Bronchial epithelial cell (primary cell): ENCODE measurements at places on chromosomes 2 and 18.

GRCh38 chr2:239002954-239003623 is 155.2 kb downstream of the TWIST2 start:
- DNase-seq = peak; percentile 10

DNA sequence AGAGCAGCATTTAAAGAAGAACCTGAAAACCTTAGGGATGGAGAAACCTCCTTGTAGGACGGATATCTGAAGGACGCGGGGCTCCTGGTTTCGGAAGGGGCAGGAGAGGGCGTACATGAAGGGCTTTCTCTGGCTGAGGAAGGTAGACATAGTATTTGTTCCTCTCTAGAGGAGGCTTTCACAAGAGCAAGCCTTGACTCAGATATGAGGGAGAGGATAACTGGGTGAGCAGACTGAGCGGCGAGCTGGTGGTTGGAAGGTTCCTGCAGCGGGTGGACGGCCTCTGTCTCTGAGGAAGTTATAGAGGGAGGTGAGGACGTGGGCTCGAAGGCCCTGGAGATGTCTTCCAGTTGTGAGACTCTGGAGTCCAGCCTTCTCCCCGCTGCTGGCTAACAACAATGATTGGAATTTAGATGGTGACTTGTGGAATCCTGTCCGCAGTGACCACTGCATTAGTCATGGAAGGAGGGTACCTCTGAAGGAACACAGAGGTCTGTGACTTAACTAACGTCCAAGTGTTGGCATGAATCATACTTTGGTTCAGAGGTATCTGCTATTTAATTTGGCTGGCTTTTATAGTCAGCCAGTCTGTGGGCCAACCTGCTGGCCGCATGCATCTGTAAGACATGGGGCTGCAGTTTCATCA is 80.9 kb downstream of the ASAP2 start:
- peak; percentile 100 for DNase-seq

DNA sequence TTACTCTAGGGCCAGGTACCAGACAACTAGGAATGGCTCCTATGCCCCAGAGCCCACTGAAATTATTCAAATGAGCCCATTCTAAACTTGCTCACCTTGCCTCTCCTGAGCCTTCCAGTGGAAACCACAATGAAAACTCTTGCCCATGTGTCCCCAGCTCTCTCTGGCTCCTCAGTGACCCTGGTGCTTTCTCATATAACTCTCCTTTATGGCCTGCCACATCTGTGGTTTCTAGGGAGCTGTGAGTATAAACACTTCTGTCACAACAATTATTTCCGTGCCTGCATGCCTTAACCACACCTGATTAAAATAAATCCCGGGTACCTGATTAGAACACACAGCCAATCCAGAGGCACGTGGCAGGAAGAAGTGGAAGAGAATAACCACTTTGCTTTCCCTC is 333.0 kb upstream of the SPRED2 start:
- DNase-seq = no peak

GRCh38 chr18:48767090-48767690 is 183.6 kb downstream of the SMAD7 start:
- DNase-seq = no peak

GRCh38 chr2:3870222-3870621 is 166.8 kb downstream of the DCDC2C start:
- DNase-seq = no peak

- peak; percentile 43 for DNase-seq
Observed at GRCh38 chr2:118190474-118190873, 102.2 kb downstream of the INSIG2 start.

GRCh38 chr18:63492851-63493250 is 16.1 kb downstream of the SERPINB5 start:
- no peak for DNase-seq

DNA sequence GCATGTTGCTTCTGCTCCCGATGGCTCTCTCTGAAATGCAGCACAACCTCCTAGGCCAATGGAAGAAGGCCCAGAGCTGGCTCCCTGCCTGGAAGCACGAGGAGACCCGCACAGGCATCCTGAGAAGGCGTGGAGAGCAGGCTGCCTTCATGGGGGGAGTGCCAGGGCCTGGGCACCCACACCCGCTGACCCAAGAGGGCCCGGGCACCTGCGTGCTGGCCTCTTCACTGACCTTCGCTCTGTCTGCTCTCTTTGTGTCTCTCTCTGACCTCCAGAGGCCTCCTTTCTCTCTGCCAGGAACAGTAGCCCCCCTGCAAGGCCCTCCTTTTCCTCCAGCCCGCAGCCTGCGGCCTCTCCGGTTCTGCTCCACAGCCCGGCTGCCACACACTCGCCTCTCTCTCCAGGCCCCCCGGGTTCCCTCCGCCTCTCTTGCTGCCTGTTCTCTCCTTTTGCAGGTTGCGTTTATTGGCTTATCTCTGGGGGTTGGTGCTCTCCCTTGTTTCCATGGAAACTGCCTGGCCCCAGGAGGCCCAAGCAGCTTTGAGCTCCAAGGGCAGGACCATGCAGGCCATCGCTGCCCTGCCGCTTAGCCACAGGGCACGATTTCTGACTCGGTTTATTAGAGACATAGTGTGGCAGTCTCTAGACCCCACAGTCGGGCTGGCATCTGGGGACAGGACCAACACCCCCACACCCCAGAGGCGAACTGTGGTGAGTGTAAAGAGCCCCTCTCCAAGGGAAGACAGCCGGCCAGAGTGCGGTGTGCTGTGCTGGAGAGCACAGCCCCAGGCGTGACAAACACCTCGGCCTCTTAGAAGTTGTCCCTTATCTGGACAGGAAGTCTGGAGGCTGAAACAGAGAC is 1.7 kb downstream of the MZT2B start:
- DNase-seq = no peak

GRCh38 chr18:49023938-49024803 is 73.4 kb upstream of the SMAD7 start:
- no peak for DNase-seq

- DNase-seq = no peak
Observed at GRCh38 chr18:10685484-10685883, 159.7 kb downstream of the NAPG start.
